Naive B cell (primary cell): ENCODE measurements at places on chromosomes 6 and 20. TPM values are rescaled to one million over a fixed set of nuclear protein-coding genes. Genes with fewer than 3 reads are reported as not detected.

The NKX2-4 gene
- polyA plus RNA-seq = not detected

GRCh38 chr20:24018796-24019195 is 30.2 kb upstream of the GGTLC1 start:
- no peak for DNase-seq

The PCK1 gene
- polyA plus RNA-seq = not detected

GRCh38 chr6:138250513-138251247 is 32.4 kb upstream of the PBOV1 start:
- DNase-seq = no peak

GRCh38 chr6:167717867-167718266 is 108.8 kb upstream of the AFDN start:
- no peak for DNase-seq

- DNase-seq = no peak
Measured at GRCh38 chr6:74311431-74311830, 615.4 kb downstream of the CD109 start.

The CRIP3 gene
- 6.5 TPM for polyA plus RNA-seq

The SLC12A5 gene
- not detected for polyA plus RNA-seq
